Stimulated activated CD8-positive, alpha-beta memory T cell treated with anti-CD3 and anti-CD28 coated beads, Interleukin-15, amount 100 ng/mL, for 48 hours (primary cell): ENCODE measurements at places on chromosomes 2 and 18.

DNA sequence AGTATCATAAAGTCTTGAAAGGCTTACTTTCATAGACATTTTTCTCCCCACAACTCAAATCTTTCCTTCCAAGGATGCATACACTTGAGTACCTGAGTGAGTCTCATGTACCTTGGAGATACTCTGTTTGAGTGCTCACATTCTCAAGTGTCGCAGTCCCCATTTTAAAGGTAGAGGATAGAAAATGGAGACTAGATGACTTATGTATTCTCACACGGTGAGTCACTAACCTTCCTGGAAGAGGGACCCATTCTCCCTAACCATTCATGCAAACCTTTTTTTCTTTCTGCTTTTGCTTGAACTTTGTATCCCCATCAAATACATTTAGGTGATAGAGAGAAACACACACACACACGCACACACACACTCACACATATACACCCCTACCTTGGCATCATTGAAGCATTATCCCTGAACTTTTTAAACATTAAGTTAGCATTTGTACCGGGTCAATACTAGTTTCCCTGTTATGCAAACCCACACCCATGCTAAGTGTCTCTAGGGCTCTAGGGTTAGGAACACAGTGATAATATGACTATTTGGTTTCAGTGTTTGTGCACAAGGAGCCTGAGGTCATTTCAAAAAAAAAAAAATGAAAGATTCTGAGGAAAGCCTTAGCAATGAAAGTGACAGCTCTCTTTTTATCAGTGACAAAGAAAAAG is 236.2 kb downstream of the IKZF2 start:
- no peak for DNase-seq

- DNase-seq: no peak
Observed at GRCh38 chr2:161415987-161416707, at the start of gene TBR1. Gene TBR1 (plus strand): TSS chr2:161416297. CDS start chr2:161416411, 114 bp downstream.

DNA sequence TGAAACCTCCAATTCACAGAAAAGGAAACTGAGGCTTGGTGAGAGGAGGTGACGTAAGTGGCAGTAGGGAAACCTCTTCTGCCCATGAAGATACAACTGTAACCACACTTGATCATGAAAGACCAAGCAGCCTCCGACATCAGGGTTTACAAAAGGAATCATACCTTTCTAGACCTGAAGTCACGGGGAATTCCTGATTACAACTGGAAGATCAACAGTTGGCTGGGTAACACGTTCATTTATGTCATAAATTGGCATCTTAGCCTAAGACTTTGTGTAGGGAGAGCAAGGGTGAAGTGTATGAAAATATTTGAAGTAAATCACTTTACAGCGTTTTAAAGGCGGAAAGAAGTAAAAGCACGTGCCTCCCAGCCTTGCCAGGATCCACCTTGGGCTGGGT is 922 bp downstream of the HS1BP3 start:
- no peak for DNase-seq

DNA sequence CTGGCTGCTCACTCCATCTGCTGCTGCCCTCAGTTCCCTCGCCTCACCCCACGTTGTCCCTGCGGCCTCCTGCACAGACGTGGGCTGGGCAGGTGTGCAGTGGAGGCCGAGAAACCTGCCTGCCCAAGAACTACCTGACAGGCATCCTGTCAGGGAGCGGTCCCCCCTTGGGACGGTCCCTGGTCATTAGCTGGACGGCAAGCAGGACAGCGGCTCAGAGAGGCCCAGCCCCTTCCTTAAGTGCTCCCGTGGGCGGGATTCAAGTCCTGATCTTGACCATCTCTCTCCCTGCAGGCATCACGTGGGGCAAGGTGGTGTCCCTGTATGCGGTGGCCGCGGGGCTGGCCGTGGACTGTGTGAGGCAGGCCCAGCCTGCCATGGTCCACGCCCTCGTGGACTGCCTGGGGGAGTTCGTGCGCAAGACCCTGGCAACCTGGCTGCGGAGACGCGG is 11.3 kb downstream of the BOK start:
- no peak for DNase-seq

DNA sequence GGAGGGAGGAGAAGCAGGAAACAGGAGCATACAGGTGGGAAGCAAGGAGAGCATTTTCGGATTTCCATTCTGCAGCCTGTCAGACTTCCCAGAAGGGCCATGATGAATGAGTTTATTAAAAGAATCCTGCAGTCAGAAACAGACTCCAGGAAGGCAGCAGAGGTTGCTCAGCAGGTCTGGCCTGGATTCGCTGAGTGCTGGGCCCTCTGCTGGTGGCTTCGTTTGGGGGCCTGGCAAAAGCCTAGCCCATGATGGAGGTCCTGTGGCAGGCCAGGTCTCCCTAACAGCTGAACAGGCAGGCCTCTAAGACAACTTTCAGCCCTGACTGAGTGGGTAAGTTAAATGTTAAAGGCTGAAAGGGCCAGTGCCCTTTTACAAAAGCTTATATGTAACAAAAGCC is 108.2 kb upstream of the CAPN13 start:
- no peak for DNase-seq

DNA sequence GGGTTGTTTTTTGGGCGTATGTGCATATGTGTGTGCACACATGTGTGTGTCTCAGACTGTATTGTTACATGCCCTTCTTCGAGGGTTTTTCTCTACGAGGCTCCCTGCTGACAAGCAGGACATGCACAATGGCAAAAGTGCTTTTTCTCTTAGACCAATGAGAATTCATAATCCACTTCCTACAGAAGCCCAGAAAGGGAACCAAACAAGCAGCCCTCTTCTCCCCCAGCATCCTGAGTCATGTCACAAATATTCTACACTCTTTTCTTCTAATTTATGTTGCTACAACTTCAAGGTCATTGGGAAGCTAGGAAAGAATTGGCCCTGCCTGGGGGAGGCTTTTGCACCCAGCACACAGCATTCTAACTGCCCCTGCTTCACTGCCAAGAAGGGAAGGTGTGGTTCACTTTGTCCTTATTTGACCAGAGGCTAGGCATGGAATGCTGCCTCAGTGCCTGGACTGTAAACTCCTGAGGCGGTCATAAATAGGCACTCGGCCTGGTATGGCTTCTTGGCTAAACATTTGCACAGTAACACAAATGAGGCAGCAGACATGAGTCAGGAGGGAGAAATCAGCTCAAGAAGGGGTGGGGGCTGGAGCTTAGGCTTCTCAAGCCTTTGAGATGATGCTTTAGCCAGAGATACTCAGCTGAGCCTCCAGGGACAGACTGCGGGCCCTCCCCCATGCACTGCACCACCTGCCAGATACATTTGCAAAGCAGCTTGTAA is 92.7 kb upstream of the KLF7 start:
- no peak for DNase-seq

- no peak for DNase-seq
Observed at GRCh38 chr2:59804732-59805131, 748.7 kb downstream of the BCL11A start.

GRCh38 chr2:27720004-27720551 is 51.4 kb upstream of the MRPL33 start:
- DNase-seq: peak; percentile 63

GRCh38 chr2:46125798-46126197 is 171.4 kb upstream of the EPAS1 start:
- DNase-seq: no peak

- DNase-seq: no peak
Observed at GRCh38 chr2:143996974-143997373, 522.9 kb downstream of the ZEB2 start.

GRCh38 chr2:74499940-74500577 is 656 bp upstream of the LBX2 start:
- no peak for DNase-seq

- DNase-seq: no peak
Observed at GRCh38 chr2:45263147-45263546, 253.9 kb upstream of the SIX2 start.

GRCh38 chr18:12309683-12310198 is 1.7 kb downstream of the TUBB6 start:
- no peak for DNase-seq

DNA sequence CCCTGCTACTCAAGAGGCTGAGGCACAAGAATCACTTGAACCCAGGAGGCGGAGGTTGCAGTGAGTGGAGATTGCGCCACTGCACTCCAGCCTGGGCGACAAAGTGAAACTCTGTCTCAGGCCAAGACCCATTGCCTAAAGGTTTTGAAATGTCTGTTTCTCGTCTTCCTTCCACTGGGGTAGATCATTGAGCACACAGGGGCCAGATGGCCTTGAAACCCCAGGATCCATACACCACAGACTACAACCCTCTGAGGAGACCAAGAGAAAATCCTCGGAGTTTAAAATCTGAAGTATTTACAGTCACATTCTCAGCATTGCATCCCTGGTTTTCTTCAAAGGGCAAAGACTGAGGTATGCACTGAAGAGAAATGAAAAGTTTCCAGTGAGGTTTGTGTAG is 7.1 kb upstream of the EPAS1 start:
- DNase-seq: no peak

- DNase-seq: no peak
Observed at GRCh38 chr2:46963210-46963609, 47.6 kb upstream of the MCFD2 start.

- no peak for DNase-seq
Observed at GRCh38 chr18:53864770-53865169, 359.7 kb downstream of the MBD2 start.

- DNase-seq: no peak
Observed at GRCh38 chr2:161164161-161164560, 3.9 kb downstream of the TANK start.

- no peak for DNase-seq
Observed at GRCh38 chr2:203237346-203238238, 1.2 kb upstream of the CYP20A1 start.

GRCh38 chr2:11467129-11467649 is 1.2 kb upstream of the E2F6 start:
- DNase-seq: no peak
